ENCODE measurements at places on chromosomes 16 and 17.

DNA sequence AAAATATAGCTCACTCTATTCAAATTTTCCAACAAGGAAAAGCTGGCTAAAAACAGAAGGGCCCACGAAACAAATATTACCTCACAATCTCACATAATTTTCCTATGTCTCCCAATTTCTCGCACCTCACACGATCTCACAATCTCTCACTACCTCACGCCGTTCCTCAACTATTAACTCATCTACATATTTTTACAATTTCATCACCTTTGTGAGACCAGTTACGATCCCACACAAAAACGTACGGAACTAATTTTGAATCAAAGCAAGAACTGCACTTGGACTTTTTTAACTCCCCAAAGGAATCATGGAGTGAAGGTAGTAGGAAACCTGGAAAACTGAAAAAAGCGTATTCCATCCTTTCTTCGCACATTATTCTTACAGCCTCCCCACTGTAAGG, 1.1 kb downstream of the CBX1 start:
- no peak for DNase-seq

GRCh38 chr16:76162046-76162445, 115.2 kb upstream of the CNTNAP4 start:
- no peak for DNase-seq

- DNase-seq = no peak
Measured at GRCh38 chr16:4056161-4057105, 59.8 kb downstream of the ADCY9 start.

- peak; percentile 16 for DNase-seq
Measured at GRCh38 chr16:9049241-9049640, 42.2 kb upstream of the HAPSTR1 start.

DNA sequence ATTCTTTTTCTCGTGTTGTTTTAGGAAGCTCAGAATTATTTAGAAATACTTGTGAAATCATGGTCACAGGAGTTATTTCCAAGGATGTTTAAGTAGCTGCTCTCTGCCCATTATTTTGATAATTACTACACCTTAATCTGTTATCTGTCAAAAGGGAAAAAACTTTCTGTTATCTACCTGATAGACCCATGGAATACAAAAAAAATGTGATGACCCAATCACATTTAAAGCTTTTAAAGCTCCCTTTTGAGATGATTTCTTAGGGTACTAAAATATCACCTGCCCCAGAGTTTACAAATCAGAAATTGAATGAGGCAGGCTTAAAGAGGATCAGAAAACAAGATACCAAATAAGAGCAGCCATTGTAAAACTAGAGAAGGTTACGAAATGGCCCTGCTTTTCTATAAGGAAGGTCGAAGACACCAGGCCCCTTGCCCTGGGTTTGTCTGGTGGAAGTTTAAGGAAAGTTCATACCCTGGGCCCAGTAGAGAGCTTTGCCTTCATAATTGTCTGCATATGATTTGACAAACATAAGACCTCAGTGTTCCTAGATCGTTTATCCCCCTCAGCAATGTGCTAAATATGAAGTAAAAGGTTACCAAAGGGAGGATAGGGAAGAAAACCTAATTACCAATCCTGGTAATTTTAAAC, 149.9 kb upstream of the TBX2 start:
- no peak for DNase-seq

- DNase-seq = no peak
Measured at GRCh38 chr17:45745601-45746494, 38.3 kb upstream of the CRHR1 start.

GRCh38 chr16:3651461-3652372, 2.8 kb upstream of the DNASE1 start:
- DNase-seq = no peak

DNA sequence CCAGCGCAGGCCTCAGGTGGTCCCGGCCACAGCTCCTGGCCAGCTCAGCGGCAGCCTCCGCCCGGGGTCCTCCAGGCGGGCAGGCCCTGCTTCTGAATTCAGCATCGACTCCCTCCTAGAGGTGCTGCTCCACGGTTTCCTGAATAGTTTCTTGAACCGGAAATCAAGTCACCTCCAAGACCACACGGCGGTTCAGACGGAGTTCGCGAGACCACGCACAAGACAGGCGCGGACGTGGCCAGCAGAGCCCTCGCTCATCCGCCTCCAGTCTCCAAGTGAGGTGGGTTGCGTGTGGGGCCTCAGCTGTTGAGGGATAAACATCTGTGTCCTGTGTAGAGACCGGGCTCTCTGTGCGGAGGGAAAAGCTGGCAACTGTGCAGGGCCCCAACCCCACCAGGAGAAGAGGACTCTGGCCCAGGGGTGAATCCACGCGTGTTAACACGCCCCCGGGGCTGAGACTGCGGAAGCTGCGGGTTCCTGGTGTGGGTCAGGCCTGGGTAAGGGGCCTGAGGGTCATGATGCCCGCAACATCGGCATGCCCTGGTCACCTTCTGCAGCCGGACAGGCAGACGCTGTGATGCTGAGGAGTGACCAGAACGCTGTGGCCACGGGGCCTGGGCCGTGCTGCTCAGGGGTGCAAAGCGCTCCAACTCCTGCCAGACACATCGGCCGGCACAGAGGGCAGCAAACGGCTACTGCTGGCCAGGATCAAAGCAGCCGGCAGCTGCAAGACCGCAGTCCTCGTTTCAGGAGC, 55.0 kb upstream of the METRNL start:
- DNase-seq = no peak
